H7 (cell line): ENCODE measurements at places on chromosomes 6 and 20. TPM values are rescaled to one million over a fixed set of nuclear protein-coding genes. Genes with fewer than 3 reads are reported as not detected.

- DNase-seq: peak; percentile 41
These were observed 81.4 kb downstream of the SERAC1 start for GRCh38 chr6:158086504-158087223.

The DNMT3B gene
- total RNA-seq: 496 and 585 TPM in 2 replicates

The PGBD1 gene
- total RNA-seq: 6.3 and 6.8 TPM in 2 replicates

DNA sequence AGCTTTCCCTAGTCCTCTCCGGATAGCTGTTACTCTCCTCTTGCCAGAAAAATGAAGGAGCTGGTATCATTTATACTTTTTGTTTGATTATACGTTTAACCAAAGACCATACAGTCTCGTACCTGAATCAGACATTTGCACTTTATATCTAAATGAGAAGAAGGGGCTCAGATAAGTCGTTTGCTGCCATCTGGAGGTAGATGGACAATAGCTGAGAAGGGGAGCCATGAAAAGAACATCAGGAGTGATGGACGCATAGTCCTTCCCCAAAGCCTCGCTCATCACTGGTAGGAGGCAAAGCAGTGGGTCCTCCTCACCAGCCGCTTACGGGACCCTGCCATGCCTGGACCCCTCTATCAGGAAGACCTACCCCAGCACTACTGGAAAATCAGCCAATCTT lies 45.4 kb downstream of the RPF2 start:
- DNase-seq: peak; percentile 30

The PACSIN1 gene
- 3.4 and 4.9 TPM in 2 replicates for total RNA-seq

DNA sequence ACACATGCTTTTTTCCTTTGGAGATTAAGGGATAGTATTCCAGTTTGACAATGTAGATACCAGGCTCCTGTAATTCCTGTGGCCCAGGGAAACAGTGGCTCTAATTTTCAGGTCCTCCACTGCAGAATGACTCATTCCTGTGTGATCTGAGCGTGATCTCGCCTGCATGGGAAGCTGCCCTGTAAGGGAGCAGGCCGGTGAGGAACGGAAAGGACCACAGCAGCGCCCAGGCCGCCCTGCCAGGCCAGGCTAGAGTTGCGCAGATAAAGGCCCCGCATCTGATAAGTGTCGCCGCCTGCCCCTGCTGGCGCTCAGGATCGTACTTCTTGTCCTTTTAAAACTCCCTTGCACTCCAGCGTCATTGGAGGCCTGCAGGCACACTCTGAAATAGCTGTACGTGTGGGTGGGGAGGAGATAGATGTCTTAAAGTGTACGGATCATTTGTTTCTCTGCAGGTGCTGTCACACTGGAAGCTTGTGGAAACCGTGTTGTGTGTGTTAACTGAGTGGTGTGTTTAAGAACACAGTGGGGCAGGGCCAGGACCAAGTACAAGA lies 60.7 kb downstream of the SYNJ2 start:
- peak; percentile 28 for DNase-seq

DNA sequence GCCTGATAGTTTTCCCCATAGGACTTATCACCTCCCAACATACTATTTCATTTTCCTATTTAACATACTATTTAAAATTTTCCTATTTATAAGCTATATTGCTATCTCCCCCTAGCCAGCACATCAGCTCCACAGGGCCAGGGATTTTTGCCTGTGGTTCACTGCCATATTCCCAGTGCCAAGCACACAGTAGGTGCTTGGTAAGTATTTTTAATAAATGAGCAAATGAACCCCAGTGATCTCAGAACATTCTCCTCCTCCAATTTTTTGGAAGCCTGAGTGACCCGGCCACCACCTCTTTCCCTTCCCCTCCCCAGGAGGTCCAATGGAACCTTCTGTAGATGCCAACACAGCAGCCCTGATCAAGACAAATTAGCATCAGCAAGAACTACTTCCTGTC lies 33.3 kb downstream of the NFATC2 start:
- no peak for DNase-seq

- DNase-seq: no peak
These were observed 10.6 kb downstream of the ACSS2 start for GRCh38 chr20:34887023-34887422.

DNA sequence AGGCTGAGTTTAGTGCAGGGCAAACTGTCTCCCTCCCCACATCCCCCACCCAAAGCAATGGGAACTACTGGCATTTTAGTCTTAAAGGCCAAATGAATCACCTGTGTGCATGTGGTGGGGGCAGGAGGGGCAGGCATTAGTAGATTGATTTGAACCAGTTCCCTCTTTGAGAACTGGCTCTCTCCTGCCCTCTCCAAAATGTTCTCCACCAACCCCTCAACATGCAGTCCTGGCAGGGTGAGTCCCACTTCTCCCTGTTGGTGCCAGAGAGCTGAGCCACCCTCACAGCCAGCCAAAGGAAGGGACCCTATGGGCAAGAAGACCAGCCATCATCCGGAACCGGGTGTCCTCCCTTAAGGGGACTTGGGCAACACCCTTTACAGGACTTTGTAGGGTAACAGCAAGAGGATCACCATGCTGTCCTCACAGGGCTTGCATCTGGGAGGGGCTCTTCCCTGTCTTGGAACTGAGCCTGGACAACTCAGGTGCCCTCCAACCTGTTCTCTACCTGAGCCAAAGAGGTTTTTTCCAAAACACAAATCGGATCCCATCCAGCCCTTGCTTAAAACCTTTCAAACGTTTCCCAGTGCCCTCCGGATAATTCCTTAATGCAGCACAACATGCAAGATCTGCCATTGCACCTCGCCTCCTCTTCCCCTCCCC lies 80.6 kb downstream of the MRPL14 start:
- no peak for DNase-seq

The LRRC73 gene
- 0.26 TPM in 1 of 2 replicates, not detected in the other for total RNA-seq

DNA sequence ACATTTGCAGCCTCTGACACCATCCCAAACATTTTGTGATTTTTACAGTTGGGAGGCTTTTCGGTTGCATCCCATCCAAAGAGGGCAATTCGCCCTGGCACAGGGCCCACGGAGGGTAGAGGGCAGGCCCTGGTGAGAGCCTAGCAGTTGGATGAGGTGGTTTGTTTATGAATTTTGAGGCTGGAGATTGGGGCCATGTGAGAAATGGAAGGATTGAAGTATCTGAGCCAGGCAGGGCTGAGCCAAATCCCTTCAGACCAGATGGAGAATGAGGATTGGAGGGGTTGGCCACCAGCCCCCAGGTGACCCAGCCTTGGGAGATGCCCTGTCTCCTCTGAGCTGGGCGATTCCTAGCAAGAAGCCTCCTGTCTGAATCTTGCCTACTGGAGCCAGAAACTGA lies 52.6 kb upstream of the CCDC167 start:
- no peak for DNase-seq

DNA sequence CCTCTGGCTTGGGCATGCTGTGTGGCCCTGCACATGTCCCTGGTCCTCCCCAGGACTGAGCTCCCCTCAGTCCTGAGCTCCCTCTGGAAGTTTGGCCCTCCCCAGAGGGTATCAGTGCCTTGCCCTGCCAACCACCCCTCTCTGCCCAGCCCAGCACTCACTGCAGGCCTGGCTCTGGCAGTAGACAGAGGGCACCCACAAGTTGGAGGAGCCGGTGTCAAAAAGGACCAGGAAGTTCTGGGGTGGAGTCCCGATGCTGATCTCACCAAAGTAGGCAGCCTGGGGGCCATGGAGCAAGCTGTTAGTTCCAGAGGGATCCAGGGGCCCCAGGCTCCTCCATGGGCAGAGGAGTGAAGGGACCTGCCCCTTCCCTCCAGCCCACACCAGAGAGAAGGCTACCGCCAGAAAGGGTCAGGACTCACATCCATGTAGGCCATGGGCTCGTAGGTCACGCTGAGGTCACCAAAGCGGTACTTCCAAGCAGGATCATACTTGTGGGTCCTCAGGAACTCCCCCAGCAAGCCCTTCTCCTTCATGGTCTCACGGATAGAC lies 2.9 kb downstream of the PGC start:
- no peak for DNase-seq

- no peak for DNase-seq
These were observed 29.6 kb upstream of the SMIM26 start for GRCh38 chr20:18537651-18538050.
